K562 (cell line): ENCODE measurements at places on chromosomes 2 and 18. TPM values are rescaled to one million over a fixed set of nuclear protein-coding genes. Genes with fewer than 3 reads are reported as not detected.

Gene EGR4
- not detected in 2 replicates for total RNA-seq

Gene TWIST2
- not detected in 2 replicates for total RNA-seq

Gene IL1R1
- 1.6 and 2.5 TPM in 2 replicates for total RNA-seq

Gene METAP1D
- 9.9 and 10.8 TPM in 2 replicates for total RNA-seq

Gene TTL
- total RNA-seq, result 51.4 and 53.5 TPM in 2 replicates

Gene SULT1C3
- not detected in 2 replicates for total RNA-seq

Gene ITGB6
- total RNA-seq, result 0.04 and 0.18 TPM in 2 replicates

Gene INHBB
- total RNA-seq, result 0.11 TPM in 1 of 2 replicates, not detected in the other

Gene RUFY4
- not detected in 2 replicates for total RNA-seq
